ENCODE measurements at places on chromosomes 1 and 21. TPM values are rescaled to one million over a fixed set of nuclear protein-coding genes. Genes with fewer than 3 reads are reported as not detected.

SYPL2 gene
- 12.3 TPM for total RNA-seq

KIF17 gene
- 4.0 TPM for total RNA-seq

SPRR1A gene
- not detected for total RNA-seq

ANXA9 gene
- 0.15 TPM for total RNA-seq

ITGB2 gene
- total RNA-seq = 31.5 TPM

SLC30A2 gene
- total RNA-seq = 1.0 TPM

AVPR1B gene
- total RNA-seq = not detected

DISP3 gene
- 0.06 TPM for total RNA-seq

FABP3 gene
- total RNA-seq = 3,075 TPM

- DNase-seq = no peak
These were observed 114.5 kb upstream of the KCNK2 start for GRCh38 chr1:214967865-214968575.

GRCh38 chr1:15011160-15011559 is 142.4 kb upstream of the TMEM51 start:
- no peak for DNase-seq

GRCh38 chr1:174074757-174075156 is 52.6 kb upstream of the RC3H1 start:
- no peak for DNase-seq

GRCh38 chr1:107871259-107871658 is 93.7 kb downstream of the VAV3 start:
- DNase-seq = no peak

GRCh38 chr1:205840146-205840923 is 9.6 kb downstream of the PM20D1 start:
- no peak for DNase-seq

DNA sequence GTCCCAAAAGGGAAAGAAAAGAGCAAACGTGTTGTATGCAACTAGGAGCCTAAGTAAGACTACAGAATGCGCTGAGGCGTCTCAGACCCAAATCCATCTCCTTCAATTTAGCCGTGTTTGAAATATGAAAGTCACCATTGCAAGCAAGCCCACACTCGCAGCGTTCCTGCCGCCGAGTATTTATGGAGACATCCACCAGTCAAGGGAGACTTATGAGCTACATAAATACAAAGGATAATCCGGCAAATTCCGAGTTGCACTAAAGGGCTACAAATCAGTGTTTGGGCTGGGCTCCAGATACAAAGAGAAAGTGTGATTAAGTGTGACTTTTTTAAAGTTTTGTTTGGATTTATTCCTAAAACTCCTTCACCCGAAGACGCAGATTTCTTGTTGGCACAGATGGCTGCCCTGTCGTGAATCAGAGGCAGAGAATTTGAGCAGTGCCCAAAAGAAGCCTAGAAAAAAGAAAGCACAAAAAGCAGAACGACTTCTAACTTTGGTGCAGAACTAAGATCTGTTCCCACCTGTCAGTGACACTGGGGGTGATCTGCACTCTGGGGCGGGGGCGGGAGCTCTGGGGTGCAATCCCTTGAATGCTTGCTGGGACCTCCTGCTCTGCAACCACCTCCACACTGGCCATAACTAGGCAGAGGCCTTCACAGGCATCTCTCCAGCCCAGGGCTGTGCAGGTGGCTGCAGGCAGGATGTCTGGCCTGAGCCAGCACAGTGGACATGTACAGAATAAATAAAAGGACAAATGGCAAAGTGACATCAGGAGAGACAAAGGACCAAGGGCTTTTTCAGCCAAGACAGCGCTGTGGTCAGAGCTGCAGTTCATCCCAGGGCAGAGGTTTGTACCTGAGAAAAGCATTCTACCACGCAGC is 489.7 kb downstream of the NPHP4 start:
- DNase-seq = no peak

DNA sequence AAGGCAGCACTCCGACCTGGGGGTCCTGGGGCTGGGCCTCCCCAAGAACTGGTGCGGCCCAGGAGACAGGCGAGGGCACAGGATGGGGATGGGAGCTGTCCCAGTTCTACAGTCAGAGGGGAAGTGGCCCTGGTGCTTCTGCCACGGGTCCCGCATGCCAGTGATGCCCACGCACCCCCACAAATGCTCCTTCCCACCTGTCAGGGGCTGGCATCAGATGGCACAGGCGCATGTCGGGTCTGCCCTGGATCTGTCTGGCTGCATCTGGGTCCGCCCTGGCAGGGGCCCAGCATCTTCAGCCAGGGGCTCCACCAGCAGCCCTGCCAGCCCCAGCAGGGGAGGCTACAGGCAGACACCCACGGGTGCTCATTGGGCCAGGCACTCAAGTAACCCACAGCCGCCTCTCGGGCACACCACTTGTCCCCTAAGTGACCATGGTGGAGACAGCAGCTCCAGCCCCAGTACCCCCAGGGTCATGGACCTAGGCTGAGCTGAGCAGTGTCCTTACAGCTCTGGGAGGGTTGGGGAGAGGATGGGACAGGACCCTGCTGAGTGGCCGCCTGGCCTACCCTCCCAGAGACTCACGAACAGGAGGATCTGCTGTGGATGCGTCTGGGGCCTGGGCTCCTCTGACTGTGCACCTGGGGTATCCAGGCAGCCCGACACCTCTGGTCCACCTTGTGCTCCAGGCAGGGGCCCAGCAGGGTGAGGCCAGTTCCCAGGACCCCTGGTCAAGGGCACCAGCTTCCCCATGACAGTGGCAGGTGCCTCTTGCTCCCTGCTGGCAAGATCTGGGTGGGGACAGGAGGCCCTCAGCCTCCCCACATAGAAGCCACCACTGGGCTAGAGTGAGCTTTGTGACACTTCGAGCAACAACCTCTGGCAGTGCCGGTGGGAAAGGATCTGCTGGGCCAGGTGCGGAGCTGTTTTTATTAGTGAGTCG is 5.4 kb downstream of the SMIM1 start:
- DNase-seq = peak; percentile 13

DNA sequence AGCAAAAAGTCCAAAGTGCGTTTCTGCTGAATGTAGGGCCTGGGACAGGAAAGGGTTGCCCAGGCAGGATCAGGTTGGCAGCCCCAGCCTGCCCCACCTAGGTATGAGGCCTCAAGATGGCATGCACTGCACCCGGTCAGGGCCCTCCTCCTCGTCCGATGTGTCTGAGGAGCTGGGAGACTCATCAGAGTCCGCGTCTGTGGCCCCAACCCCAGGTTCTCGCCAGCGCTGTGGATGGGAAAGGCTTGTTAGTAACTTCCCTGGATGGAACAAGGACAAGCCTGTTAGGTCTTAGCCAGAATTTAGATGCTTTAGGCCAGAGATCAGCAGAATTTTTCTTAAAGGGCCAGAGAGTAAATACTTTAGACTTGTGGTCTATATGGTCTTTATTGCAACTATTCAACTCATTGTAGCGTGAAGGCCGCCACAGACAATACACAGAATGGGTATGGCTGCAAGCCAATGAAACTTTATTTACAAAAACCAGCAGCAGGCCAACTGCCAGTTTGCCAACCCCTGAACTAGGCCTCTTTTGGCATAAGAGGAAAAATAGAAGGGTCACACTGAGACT is 12.4 kb downstream of the PEA15 start:
- no peak for DNase-seq

- no peak for DNase-seq
These were observed 146.8 kb downstream of the COL11A1 start for GRCh38 chr1:102961549-102961948.

DNA sequence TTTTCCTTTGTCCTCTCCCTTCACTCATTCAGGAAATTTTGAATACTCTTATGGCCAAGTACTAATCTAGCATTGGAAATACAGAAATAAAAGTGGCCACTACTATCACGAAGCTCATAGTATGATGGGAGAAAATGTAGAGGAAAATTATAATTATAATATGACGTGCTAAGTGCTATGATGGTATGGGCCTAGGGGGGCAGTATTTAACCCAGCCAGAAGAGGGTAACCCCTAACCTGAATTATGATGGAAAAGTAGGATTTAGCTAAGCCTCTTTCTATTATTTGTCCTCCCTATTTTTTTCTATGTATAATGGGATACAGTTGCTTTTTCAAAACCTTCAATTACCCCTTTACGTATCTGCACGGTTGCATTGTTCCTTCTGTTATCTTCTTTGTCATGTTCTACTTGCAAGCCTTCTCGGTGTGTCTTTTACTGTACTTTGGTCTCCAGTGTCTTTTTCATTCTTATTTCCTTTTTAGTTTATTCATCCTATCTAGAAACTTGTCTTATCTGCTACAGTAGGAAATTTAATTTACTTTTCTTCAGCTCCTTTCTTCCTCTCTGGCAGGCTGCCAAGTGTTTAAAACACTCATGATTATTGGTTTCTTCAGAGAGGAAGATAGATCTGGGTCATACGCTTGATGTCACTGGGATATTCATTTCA is 88.8 kb upstream of the GPR52 start:
- no peak for DNase-seq

GRCh38 chr1:202673531-202673930 is 36.7 kb downstream of the SYT2 start:
- no peak for DNase-seq

DNA sequence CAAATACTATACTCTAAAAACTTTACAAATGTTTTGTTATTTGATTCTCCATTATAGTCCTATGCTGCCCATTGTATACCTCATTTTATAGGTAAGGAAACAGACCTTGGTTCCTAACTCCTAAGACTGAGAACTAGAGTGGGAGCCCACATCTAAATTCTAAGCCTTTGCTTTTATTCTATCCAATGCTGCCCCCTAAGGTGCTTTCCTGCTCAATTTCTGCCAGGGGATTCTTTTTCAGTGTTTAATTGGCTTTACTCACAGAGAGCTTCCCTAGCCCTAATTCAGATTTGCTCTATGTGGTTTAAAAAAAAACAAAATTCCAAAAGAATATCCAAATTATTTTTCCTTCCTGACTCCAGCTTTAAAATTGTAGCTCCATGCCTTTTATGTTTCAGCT is 64.5 kb downstream of the KIF14 start:
- DNase-seq = no peak

- DNase-seq = no peak
These were observed 1.2 kb upstream of the ZBTB40 start for GRCh38 chr1:22450351-22451021.

DNA sequence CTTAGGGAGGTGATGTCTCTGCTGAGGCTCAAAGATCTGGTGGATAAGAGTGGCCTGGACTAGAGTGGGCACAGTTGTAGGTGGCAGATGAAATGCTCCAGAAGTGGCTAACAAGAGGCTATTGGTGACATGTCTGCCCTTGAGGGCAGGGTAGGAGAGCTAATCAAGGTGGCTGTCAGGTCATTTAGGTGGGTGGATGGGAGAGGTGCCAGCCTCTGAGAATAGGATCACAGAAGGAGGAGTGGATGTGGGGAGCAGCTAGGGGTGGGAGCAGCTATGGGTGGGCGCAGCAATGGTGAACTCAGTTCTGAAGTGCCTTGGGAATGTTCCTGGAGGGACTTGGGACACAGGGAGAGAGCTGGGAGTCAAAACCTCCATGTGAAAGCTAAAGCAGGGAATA is 142.0 kb upstream of the GRIK3 start:
- no peak for DNase-seq

DNA sequence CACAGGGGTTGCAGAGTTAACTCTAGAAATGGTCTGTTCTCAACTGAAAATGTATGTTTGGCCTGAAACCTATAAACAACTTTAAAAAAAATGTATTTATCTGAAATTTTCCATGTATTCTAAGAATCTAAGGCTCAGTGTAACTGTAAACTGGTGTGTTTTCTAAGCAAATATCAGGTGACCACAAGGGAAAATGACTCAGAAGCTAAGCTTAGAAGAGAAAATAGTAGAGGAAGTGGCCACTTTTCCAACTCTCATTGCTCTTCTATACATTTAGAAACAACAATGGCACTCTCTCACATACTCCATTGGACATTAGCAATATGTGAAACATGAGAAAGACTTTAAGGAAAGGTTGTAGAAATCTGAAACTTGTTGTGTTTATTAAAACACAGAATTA is 7.5 kb downstream of the TNFSF18 start:
- no peak for DNase-seq

DNA sequence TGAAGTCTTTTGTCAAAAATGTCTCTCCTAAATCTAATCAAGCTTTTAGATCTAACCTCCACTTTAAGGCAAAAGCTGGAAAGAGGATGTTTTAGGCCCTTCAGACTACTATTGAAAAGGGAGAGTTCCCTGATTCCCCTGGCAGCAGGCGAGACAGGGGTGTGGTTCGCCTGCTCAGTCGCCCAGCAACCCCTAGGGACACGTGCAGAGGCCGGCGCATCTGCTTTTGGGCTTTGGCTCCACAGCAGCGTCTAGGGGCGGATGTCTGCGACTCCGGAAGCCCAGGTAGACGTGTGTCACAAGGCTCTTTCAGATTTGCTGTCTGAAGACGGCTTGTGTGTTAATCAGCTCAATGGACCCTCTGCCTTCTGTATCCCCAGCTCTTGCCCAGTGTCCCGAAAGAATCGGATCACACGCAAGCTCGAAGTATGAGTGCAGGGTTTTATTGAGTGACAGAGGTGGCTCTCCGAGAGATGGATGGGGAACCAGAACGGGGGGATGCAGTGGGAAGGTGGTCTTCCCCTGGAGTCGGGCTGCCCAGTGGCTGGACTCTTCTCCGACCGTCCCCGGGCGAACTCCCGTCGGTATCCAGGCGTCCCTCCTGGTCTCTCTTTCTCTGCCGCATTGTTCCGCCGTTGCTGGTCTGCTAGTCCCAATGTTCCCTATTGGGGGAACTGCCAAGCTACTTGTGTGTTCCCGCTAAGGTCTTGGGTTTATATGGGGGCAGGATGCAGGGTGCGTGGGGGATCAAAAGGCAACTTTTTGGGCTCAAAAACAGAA is 45.5 kb downstream of the OLFML2B start:
- DNase-seq = no peak

DNA sequence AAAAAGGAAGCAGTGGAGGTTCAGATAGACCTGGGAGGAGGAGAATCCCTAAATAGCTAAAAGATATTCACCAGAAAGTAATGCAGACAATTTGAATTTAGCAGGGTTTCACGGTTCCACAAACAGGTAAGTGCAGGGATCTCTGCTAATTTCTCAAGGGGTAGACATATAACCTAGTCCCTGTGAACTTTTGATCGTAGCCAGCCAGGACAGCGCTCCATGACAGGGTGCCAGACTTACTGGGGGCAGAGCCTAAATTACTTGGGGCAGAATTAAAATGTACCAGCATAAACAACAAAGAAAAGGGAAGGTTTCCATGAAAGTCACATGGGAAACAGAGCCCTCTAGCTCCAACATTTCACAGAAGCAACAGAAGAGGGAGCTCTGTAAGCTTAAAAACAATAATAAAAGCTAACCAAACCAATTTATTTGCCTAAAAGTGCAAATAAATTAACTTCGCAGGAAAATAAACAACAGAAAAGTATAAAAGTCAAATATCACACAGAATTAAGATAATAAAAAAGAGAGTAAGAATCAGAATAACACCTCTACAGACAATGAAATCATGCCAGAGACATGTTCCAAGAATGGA is 198.3 kb downstream of the DUSP10 start:
- no peak for DNase-seq

GRCh38 chr1:65953170-65953569 is 160.5 kb downstream of the PDE4B start:
- DNase-seq = no peak

DNA sequence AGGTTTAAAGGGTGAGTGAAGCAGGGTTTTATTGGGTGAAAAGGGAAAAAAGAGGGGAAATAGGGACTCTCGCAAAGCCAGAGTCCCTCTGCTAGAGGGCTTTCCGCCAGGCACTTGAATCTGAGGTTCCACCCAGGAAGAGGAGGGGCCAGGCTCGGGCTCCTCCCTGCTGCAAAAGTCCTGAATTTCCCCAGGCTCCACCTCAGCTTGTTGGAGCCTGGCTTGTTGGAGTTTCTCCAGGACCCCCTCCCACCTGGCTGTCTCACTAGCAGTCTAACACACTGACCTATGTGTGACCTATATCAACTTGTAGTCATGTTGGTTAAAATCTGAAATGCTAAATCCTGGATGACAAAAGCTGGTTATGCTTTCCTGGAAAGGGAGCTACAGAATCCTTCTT is 25.5 kb downstream of the GBP2 start:
- no peak for DNase-seq

- no peak for DNase-seq
These were observed 886.8 kb downstream of the KCNT2 start for GRCh38 chr1:195721210-195721971.
